CD4-positive, alpha-beta T cell treated with Interferon alpha-2 for 1 hour (primary cell): ENCODE measurements at places on chromosomes 4 and X.

GRCh38 chr4:137474711-137475301, 57.5 kb downstream of the PCDH18 start:
- DNase-seq, result no peak

GRCh38 chrX:76987381-76987780, 459.8 kb upstream of the FGF16 start:
- DNase-seq, result no peak

DNA sequence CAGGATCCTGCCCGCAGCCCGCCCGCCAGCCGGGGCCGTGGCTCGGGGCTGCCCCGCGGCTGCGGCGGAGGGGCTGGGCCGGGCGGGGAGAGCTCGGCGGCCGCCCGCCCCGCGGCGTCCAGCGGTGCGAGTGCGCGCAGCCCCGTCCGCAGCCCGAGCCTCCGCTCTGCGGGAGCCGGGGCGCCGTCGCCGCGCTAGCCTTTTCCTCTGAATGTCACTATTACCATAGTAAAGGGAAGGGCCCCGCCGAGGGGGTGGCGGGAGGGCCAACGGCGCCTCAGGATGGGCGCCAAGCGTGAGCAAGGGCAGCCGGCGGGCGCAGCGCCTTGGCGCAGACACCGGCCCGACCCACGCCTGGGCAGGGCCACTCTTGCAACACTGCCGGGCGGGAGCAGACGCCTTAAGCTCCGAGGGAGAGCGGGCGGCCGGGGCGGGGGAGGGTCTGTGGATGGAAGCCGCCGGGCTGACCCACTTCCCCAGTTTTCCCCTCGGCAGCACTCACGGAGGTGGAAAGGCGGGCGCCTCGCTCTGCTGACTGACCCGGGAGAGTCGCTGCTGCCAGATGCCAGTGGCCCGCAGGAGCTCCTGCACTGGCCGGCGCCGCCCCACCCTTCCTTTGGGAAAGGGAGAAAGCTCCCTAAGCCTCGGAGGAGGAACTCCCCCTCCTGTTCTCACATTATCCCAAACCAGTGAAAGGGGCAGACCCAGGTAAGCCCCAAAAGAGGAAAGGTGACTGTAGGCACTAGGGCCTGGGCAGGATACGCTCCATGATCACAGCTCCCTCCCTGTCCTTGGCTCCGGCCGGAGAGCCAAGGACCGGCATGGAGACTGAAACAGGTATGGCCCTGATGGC, 329.4 kb downstream of the HNRNPD start:
- DNase-seq, result no peak

DNA sequence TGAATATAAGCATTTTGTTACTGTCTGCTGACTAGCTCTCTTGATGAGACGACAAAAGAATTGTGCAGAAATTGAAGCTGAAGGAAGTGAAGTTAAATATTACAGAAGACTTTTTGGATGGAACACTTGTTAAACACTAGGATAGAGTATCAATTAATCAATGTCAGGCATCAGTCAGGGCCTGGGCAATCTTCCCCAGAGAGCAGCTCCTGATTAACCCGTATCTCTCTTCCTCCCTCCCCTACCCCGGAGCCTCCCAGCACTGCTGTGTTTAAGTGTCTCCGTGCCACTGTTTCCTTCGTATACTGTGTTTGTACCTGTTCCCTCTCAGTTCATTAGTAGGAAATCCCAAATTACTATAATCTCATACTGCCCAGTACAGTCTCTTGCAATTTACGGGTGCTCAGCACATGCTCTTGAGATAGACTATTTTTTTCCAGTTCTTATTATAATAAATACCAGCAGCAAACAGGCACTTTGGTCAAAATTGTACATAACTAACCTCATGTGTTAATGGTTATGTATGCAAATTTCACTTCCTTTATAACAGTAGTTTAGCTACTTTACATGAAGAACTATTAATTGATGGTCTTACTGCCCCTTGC, 765.7 kb upstream of the FTHL17 start:
- DNase-seq, result no peak
